NCI-H1694 treated with DMSO at 0.1 percent for 48 hours (cell line): ENCODE measurements at places on chromosomes 1 and 21.

GRCh38 chr1:208178091-208178529, 66.1 kb downstream of the PLXNA2 start:
- peak; percentile 46 for DNase-seq

- peak; percentile 100 for DNase-seq
Measured at GRCh38 chr1:243434594-243434993, 178.8 kb downstream of the SDCCAG8 start.

DNA sequence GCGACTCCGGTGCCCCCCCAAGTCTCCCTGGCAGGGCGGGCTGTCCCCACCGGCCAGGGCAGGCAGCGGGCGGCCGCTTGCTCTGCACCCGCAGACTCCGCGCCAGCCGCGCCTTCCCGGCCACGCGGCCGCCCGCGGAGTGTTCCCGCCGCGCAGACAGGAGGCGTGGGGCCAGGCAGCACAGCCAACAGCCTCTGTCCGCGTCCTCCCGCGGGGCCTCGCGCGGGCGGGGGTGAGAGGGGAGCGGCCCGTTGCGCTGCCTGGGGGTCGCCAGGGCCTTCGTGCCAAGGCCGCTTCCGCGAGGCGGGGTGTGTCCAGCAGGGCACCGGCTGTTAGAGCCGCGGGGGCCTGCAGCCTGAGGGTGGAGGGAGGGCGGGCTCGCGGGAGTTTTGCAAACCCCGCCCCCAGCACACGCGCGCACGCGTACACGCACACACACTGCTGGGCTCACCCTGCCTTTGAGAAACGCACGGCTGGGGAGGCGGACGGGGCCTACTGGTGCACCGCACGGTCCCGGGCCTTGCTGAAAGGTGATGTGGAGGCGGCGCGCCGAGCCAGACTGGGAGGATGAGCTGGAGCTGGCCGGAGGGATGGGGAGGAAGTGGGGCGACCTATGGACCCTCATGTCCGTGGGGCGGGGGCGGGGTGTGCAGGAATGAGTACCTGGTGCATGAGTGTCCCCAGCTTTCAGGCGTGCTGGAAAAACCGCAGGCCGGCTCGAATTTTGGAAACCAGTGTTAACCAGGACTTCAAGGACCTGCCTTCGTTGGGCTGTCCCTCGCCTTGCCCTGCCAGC, 41.5 kb downstream of the KIAA1614 start:
- no peak for DNase-seq

DNA sequence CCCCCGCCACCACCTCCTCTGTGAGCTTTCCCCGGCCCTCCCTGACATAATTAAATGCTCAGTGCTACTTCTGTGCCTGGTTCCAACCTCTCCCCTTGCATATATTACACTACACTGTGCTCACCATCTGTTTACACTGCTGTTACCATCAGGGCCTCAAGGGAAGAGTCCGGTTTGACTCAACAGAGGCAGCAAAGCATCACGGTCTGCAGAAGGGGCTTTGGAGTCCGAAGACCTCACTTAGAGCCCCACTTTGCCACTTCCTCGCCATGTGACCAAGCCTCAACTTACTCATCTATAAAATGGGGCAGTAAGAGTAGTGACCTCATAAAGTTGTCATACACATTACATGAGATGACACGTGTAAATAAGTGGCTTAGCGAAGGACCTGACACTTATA, 27.4 kb downstream of the KCNN3 start:
- DNase-seq = peak; percentile 99

DNA sequence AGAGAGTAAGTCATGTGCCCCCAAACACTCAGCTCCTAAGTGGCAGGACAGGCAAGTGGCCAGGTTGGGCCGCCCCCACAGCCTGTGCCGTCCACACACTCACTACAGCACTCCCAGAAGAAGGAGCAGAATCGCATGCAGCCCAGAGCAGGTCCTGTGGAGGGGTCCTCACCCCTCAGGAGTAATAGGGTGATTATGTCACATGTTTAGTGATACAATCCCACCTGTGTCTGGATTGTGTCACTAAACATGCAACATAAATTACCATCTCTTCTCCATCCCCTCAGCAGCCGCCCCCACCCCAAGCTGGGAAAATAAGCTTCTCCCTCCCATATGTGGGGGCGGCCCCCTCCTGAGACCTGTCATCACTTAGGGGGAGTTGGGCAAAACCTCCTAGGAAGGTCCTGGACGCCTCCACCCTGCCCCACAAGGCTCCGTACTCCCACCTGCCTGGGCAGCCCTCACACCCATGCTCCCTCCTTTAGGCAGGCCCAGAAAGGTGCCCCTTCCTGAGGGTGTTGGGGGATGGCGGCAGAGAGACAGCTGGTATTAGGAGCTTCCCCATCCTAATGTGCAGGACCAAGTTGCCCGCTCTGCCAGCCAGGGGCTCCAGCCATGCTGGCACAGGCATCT, 56.9 kb downstream of the STUM start:
- DNase-seq = no peak

- DNase-seq = no peak
Measured at GRCh38 chr1:183967914-183968313, 69.6 kb downstream of the COLGALT2 start.

GRCh38 chr1:6970221-6970620, 185.0 kb downstream of the CAMTA1 start:
- no peak for DNase-seq

DNA sequence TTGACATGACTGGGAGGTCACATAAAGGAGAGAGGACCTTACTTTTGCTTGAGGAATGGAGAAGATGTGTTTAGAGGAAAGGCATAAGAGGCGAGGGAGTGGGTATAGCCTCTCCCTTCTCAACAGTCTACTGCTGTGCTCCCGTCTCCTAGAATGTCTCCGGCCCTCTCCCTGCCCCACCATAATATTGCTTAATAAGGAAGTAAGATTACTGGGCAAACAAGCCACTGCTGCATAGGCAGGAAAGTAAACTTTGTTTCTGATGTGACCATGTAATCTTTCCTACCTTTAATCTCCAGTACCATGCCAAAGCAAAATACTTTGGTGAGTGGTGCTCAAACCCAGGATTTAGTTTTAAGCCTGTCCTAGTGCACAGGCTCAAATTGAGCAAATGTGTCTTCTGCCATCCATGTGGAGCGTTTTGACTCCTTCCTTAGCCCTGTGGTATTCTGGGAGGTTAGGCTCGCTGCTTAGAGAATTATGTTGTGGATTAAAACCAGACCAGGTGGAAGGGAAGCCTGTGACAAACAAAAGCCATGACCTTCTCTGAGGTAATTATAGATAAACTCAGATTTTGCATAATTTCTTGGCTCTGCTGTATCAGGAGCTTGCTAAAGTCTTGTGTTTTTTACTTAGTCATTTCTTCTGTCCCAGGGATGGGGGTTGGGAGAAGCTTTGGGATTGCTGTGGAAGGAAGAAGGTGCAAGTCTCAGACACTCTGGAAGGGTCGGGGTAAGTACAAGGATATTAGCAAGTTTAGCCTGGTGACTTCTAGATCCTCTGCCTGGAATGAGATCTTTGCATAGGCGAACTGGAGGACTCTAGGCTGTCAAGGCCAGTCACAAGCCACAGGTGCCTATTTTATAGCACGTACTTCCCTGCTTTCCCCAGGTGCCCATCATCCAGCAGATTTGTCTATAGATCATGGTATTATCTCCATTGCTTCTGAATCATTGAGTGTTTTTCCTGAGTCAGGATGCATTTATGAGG, 34.5 kb upstream of the DIPK1A start:
- no peak for DNase-seq

- no peak for DNase-seq
Measured at GRCh38 chr1:26728645-26729044, 32.8 kb downstream of the ARID1A start.

DNA sequence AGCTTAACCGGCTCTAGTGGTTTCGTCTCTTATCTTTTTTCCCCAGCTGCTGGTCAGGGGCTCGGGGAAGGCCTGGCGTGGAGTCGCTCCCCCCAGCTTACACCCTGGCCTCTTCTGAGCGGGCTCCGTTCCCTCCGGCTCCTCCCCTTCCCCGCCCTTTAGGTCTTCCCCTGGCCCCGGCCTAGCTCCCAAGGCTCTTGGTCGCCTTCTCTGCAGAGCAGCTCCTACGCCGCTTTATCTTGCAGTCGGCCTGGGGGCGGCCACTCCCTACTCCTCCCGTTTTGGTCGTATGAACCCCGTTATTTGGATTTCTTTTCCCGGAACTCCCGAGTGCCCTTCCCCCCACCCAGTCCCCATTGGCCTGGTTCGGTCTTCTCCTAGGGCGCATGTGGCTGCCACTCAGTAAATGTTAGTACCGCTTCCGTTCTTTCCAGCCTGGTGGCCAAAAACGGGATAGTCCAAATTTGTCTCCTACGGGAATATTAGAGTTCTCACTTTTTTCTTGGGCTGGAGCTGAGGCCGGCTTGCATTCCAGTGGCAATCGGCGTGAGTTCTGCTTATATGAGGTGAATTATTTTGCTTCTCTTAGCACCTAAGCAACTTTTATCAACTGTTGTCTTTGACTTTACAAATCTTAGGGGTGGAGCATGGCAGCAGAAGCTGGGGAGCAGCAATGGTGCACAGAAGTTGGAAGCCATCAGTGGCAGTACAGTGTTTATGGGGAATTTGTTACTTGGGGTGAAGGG, 467 bp downstream of the THRAP3 start:
- DNase-seq = peak; percentile 80

GRCh38 chr1:51863384-51863783, 15.1 kb downstream of the NRDC start:
- DNase-seq = no peak

- DNase-seq = no peak
Measured at GRCh38 chr1:231028682-231029081, 11.4 kb downstream of the FAM89A start.

GRCh38 chr1:116751621-116752020, 2.6 kb upstream of the CD2 start:
- no peak for DNase-seq

- no peak for DNase-seq
Measured at GRCh38 chr1:78055565-78056132, 9.9 kb downstream of the GIPC2 start.
